ENCODE measurements at places on chromosomes 5 and 9. TPM values are rescaled to one million over a fixed set of nuclear protein-coding genes. Genes with fewer than 3 reads are reported as not detected.

The PTGES gene
- not detected for total RNA-seq

The BDP1 gene
- 35.0 TPM for total RNA-seq

- no peak overlapping the region for H3K4me3 ChIP-seq
- H3K36me3 ChIP-seq, result no peaks in the 10 kb centered on the region
- no peaks in the 10 kb centered on the region for H3K4me1 ChIP-seq
- no peaks in the 10 kb centered on the region for H3K27me3 ChIP-seq
These were observed 50.7 kb upstream of the ISOC1 start for GRCh38 chr5:129043894-129044293.

DNA sequence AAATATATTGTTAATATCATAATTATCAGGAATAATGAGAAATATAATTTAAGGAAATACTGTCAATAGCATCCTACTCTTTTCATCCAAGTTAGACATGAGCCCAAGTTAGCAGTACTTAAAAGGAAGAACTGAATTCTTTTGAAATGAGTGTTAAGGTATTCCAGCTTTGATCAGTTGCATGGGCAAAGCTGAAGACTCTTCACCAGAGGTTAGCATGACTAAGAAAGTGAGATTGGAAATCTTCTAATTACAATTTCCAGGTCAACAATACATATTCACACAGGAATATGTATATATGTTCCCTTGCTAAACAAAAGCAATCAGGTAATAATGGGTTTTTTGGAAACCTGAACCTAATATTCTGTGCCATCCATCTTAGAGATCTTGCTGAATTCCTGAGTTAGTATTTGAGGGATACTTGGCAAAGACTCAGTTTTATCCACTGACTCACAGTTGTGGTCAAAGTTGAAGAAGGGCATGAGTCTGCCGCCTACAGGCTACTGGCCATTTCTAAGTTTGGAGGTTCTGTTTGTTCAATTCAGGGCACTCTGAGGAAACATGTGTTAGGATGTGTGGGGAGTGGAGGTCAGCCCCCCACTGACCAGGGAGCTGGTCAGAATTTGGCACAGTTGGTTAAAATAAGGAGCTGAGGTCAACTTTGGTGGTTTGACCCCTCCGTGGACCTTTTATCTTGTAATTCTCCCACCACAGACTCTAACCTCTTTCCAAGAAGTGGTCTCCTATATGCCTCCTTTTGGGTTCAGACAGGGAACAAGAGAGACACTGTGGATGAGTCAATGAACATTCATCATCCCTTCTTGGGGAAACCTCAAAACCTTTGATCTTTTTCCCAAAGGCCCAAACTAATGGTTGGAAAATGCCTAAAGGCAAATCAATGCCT lies 118.3 kb downstream of the PIK3R1 start:
- DNase-seq, result no peak
- H3K4me1 ChIP-seq, result no peaks in the 10 kb centered on the region
- no peak overlapping the region for H3K27ac ChIP-seq
- no peak overlapping the region for H3K4me3 ChIP-seq
- no peaks in the 10 kb centered on the region for H3K36me3 ChIP-seq

GRCh38 chr5:72633649-72634048 lies 126.4 kb upstream of the ZNF366 start:
- H3K4me3 ChIP-seq, result no peak overlapping the region
- H3K27me3 ChIP-seq, result no peaks in the 10 kb centered on the region
- no peaks in the 10 kb centered on the region for H3K4me1 ChIP-seq
- no peaks in the 10 kb centered on the region for H3K36me3 ChIP-seq
- H3K27ac ChIP-seq, result no peak overlapping the region
- DNase-seq, result no peak

- H3K4me3 ChIP-seq, result no peak overlapping the region
- no peaks in the 10 kb centered on the region for H3K27me3 ChIP-seq
- no peaks in the 10 kb centered on the region for H3K36me3 ChIP-seq
- no peak for DNase-seq
- peaks cover 6% of the 10 kb centered on the region for H3K4me1 ChIP-seq
These were observed 9.4 kb upstream of the GM2A start for GRCh38 chr5:151243564-151243963.
